Bone marrow (tissue), 2 donors: ENCODE measurements at places on chromosomes 11 and 22.

DNA sequence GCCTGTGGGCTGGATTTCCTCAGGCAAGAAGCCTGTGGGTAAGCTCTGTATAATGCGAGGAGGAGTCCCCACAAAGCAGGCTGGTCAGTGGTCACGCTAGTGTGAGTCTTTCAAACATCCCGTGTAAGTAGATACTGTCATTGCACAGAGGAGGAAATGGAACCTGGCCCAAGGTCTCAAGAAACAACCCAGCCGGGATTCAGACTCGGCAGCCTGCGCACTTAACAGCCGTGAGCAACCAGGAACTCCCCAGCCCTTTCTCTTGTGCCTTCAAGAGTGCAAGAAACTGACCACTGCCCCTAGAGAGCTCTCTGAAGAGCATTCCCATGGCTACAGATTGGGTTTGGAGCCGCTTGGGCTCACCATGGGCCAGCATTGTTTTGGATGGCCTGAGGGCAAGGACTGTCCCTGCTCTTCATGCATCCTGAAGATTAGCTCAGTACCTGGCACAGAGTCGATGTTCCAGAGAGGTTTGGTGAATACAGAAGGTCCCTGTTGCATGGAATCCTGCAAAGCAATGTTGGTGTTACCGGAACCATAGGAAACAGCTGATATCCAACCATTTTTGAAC, 6.0 kb downstream of the MPST start:
- DNase-seq = no peak

DNA sequence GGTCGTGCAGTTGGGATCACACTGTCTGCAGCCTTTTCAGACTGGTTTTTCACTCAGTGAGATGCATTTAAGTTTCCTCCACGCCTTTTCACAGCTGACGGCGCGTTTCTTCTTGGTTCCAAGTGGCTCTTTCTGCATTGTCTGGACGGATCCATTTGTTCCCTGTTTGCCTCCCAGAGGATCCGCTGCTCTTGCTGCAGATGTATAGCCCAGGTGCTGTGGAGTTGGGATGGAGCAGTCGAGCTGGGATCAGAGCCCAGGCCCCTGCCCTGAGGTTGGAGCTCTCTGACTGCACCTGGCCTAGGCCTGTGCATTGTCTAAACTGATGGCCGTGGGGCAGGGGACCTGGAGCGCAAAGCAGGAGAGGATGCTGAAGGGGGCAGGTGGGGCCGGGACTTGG, 51.6 kb downstream of the PARVB start:
- DNase-seq = no peak

DNA sequence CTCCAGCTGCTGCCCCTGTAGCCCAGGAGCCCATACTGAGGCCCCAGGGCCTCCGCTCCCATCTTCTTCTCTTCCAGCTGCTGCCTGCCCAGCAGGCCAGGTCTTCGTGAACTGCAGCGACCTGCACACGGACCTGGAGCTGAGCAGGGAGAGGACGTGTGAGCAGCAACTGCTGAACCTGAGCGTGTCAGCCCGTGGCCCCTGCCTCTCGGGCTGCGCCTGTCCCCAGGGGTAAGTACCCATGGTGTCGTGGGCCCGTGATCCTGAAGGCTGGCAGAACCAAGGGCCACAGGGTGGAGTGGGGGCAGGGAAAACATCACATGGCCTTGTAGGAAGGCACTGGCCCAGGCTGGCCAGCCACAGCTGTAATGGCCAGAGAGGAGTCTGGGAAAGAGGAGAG, 31.2 kb downstream of the OTOG start:
- DNase-seq = no peak

DNA sequence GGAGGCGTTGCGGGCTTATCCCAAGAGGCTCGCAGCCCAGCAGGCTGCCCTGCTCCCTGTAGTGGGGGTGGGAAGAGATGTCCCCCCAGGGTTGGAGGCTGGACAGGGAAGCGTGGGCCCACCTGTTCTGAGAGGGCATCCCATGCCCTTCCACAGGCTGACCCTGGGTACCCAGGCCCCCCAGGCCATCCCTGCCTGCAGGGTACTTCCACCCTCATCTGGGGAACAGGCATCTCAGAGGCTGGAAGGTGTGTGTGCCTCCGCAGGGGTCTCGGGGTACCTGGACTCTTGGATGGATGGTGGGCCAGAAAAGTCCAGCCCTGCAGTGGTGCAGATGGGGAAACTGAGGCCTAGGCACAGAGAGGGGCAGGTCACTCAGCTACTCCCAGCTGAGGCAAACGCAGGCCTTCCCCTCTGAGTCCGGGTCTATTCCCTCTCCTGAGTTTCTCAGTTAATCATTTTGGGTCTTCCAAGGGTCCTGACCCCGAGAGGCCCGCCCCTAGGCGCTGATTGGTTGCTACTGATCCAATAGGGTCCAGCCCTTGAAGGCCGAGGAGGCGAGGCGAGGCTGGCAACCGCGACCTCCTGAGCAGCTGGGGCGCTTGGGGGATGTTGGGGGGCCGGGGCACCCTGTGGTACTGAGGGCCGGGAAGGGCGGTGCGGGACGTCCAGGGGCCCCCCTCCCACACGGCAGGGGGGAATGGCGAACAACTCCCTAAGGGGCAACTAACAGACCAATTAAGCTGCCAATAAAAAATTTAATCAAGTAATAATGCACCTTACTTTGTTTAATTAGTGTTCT, 23.8 kb downstream of the FLRT1 start:
- no peak for DNase-seq

DNA sequence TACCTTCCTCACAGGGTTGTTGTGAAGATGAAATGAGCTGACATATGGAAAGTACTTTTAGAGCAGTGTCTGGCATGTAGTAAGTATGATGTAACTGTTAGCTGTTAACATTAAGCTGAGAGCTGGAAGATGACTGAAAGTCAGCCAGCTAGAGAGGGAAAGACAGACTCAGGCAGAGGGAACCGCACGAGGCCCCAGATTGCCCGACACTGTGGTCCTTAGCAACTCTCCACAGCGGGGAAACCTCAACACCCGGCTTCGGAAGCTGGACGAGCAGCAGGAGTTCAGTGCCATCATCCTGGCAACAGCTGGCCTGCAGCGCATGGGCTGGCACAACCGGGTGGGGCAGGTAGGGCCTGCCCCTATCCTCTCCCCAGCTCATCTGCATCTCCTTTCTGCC, 6.5 kb downstream of the HMBS start:
- no peak for DNase-seq

DNA sequence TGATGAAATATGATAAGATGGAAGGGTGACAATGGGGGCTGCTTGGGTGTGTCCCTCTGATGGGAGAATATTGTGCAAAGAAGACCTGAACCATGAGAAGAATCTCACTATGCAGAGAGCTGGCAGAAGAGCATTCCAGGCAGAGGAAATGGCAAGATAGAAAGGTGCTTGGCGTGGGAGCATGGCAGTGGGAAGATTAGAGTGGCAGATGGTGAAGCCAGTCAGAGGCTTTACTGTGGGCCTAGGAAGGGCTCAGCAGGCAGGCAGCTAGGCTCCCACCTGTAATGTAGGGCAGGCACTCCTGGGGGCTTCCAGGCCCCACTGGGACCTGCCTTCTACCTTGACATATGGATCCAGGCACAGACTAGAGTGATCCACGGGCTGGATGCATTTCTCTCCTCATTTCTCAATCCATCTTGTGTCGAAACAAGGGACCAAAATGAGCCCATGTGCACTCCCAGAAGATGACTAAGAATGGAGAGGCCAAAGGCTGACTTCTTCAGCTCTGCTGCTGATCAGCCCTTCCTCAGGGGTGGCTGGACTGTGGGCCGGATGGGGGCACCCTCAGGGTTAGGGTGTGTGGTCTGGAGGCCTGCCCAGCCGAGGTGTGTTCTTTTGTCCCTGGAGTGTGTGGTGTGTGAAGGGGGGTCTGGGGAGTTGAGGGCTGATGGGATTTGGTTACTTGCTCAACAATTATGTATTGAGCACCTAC, 88.3 kb downstream of the TSPAN18 start:
- DNase-seq = no peak

GRCh38 chr11:18280438-18281045, 14.5 kb downstream of the SAA1 start:
- no peak for DNase-seq

DNA sequence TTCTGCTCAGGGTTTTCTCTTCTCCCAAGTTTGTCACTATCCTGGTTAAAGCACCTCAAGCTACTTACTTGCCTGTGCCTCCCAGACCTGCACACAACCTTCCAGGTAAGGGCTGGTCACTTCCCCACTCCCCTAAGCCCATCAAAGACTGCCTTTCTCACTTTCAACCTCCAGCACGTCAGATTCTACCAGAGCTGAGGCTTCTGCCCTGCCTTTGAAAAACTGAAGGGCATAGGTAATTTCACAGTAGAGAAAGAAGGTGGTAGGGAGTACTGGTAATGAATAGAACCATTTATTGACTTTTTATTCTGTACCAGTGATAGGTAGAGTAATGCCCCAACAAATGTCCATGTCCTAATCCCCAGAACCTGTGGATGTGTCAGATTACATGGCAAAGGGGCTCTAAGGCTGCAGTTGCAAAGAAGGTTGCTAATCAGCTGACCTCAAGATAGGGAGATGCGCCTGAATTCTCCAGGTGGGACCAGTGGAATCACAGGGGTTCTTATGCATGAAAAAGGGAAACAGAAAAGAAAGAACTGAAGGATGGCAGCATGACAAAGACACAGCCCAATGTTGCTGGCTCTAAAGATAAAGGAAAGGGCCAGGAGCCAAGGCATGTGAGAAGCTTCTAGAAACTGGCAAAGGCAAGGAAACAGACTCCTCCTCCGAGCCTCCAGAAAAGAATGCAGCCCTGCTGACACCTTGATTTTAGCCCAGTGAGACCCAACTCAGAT, 89.0 kb downstream of the SLC1A2 start:
- DNase-seq = no peak

GRCh38 chr11:123264431-123264780, 69.4 kb upstream of the CLMP start:
- no peak for DNase-seq
